ENCODE measurements at places on chromosomes 7 and 10.

DNA sequence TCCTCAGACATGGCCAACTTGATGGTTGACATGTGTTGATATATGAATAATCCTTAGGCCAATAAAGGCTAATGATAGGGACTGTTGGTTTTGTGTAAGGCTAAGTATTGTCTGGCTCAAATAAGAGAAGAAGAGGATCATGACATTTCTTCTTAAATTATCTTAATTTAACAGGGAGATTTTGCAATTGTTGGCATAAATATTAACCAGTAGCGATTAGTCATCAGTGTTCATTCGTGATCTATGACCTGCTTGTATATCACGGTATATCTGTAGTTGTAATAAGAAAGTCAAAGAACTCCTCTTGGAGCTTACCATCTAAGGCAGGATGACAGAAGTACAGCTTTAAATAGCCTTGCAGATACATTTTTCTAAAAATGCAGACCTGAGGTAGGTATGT is 196.4 kb downstream of the CREB5 start:
- peak; percentile 24 for DNase-seq

DNA sequence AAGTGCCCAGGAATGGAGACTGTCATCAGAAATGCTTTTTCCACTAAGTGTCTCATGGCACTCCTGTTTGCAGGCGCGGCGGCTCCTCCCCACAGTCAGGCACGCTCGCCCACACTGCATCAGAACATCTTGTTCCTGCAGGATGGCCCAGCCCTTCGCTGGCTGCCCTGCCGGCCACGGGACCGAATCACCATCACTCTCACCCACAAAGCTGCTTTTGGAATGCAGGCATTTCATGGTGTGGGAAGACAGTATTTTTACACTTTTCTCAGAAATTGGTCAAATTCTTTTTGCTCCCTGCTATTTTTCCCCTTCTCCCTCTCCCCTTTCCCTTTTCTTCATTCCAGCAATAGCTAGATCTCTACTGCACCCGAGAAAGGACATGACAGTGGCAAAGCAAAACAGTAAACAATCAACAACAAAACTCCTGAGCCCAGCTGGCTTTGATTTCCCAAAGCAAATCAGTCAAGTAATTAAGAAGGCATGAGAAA is 176.1 kb upstream of the TNS3 start:
- peak; percentile 95 for DNase-seq

- DNase-seq, result no peak
Measured at GRCh38 chr7:116806046-116806944, 56.1 kb upstream of the CAPZA2 start.

DNA sequence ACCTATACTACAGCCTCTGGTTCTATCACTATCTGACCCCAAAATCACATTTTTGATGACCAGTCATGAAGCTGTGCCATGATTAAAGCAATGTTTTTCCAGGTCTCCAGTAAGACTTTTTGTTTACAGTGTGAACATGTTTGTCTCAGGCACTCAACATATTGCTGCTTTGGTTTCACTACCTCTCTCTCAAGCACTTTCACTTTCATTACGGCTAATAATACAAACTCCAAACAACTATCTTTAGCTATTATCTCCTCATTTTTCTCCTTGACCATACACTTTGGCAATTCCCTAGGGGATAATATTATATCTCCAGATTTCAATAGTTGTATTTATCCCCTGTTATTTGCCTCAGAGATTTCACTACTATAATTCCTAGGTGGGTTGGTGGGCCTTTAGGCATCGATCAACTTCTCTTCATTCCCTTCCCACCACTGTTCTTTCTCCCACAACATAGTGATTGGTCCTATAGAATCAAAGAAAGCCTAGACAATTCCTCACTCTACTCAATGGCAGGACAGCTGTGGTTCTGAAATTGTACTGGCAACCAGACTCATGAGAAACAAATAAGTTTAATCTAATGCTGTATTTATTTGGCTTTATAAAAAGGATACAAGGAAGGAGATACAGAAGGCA is 261.4 kb upstream of the ZWINT start:
- DNase-seq, result no peak

DNA sequence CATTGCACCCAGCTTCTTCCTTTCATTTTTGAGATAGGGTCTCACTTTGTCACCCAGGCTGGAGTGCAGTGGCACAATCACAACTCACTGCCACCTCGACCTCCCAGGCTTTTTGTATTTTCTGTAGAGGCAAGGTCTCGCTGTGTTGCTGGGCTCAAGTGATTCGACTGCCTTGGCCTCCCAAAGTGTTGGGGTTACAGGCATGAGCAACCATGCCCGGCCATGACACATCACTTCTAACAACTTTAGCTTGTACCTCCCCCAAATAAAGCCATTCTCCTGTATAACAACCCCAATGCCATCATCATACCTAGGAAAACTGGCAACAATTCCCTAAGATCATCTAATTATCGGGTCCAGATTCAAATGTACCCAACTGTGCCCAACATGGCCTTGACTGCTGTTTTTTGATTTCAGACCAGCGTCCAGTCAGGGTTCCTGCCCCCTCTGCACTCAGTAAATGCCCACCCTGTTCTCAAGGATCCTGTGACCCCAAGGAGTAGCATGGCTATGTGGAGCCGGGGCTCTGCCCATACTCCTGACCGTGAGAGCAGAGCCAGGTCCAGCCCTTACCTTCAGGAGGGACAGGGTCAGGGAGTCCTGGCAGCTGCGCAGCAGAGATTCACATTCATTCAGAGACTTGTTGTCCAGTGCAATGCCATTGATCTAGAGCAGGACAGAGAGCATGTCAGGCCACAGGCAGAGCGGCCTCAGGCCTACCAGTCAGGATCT is 102.6 kb downstream of the DLG5 start:
- no peak for DNase-seq

- peak; percentile 32 for DNase-seq
Measured at GRCh38 chr10:74669210-74669609, 157.2 kb upstream of the KAT6B start.

- no peak for DNase-seq
Measured at GRCh38 chr7:127382301-127383085, 10.0 kb downstream of the ZNF800 start.

DNA sequence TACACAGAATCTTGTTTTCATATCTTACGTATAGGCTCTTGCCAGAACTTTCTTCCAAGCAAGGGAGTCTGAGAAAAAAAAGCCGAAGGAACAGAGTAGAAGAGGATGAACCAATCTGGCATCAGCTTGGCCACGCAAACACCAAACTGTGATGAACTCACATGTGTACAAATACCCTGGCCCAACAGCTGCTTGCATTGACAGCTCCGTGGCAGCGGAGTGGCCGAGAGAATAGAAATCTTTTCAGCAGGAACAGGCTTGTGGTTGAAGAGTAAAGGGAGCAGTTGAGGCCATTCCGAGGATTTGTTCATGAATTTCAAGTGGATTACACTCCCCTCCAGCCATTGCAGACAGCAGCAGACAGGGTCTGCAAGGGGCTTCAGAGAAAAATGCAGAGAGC is 173.8 kb upstream of the PLXNA4 start:
- DNase-seq, result no peak

GRCh38 chr7:102029616-102030015 is 212.2 kb downstream of the CUX1 start:
- DNase-seq, result no peak

DNA sequence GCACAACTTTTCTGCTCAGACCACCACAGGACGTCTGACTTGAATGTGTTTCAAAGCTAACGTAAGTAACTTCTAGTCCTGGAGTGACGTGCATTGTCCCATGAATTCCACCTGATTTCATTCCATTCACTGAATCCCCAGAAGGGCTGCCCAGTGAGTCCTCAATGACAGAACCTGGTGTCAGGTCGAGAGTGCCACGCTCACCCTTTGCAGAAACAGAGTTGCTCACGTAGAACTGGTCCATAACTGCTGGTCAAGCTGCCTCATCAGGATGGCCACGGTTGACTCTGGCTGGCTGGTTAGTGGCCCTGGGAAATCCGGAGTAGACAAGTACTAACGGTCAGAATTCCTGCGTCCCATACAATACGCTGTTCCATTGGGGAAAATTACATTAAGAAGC is 50.6 kb upstream of the UBE3C start:
- DNase-seq, result no peak

- DNase-seq, result peak; percentile 67
Measured at GRCh38 chr10:110525349-110526260, 27.9 kb downstream of the DUSP5 start.

- DNase-seq, result no peak
Measured at GRCh38 chr10:96360766-96361165, 2.0 kb upstream of the OPALIN start.

DNA sequence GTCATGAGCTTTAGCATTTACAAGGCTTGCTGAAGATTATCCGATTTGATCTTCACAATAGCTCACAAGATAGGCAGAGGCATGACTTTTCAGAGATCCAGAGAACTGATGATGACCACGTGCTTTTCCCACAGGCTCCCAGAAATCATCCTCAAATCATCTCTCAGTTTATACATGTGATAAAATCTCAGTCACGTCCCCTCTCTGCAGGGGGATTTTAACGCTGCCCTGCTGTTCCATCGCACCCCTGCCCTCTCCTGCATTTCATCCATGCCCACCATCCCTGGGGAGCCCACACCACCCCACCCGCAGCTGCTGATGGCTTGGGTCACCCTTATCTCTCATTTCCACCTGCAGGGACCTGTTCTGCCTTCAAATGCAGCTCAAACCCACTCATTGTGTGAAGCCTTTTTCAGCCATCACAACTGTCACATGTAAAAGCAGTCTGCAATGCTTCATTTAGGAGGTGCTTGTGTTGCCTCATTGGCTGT is 141.8 kb downstream of the DIP2C start:
- no peak for DNase-seq

- DNase-seq, result no peak
Measured at GRCh38 chr10:128848810-128849209, 618.2 kb upstream of the MGMT start.

DNA sequence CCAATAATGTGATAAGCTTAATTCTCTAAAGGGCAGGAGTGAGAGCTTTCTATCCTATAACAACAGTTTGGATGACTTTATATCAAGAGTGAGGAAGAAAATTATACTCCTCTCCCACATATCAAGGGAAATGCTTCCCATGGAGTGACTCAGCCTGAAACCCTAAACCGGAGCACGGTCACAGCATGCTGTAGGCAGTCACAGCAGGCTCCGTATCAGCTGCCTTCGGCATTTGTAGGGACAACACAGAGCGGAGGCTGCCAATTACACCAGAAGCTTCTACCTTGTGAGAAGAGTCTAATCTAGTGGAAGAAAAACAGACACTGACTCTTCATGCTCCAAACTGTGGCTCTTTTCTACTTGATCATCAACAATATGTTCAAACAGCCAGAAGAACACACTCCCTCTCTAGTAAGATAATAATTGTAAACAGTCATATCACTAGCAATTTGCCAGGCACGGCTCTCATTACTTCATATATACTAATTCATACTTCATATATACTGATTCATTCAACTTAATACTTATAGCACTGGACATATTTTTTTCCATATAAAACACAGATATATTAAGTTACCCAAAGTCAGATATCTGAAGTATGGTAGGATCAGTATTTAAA is 65.9 kb downstream of the DGKB start:
- peak; percentile 44 for DNase-seq

DNA sequence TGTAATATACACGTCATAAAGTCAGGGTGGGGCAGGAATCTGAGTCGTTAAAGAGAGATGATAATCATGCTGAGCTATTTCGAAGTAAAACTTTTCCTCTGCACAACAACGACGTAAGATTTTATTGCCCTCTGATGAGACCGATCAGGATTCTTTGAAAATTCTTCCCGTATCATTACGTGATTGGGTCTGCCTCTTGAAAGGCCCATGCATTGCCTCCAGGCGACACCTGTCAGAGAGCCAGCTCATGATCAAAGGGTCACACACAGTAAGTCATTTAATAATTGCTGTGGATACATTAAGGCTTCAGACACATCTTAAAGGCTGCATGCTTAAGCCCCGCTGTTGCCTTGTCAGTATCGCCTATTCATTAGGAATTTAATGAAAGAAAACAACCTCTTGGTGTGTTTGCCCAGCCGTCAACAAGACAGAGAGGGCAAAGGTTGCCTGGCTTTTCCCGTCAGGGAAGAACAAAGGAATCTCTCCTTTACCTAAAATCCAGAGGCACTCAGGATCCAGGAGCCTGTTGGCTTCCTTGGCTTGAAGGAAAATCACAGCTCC is 189.0 kb upstream of the SH2B2 start:
- no peak for DNase-seq

GRCh38 chr7:106382129-106382528 is 97.3 kb upstream of the NAMPT start:
- DNase-seq, result no peak
